ENCODE measurements at places on chromosomes 4 and X. TPM values are rescaled to one million over a fixed set of nuclear protein-coding genes. Genes with fewer than 3 reads are reported as not detected.

DNA sequence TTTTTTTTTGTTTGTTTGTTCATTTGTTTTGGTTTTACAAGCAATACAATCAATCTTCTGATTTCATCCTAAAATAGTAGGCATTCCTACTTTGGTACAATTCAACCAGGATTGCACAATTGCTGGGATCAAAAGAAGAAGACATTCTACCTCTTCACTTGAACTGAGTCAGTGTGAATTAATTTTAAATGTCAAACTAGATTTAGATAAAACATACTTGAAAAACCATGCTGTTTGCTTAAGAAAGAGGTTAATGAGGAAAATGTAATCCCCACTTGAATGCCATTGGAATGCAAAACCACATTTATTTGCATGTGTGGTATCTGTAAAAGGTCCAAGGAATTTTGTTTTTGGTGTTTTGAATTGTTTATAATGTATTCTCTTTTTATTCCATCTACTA, 40.5 kb downstream of the HAND2 start:
- no peak for DNase-seq

- peak; percentile 59 for DNase-seq
These were observed 229.2 kb downstream of the PTTG2 start for GRCh38 chr4:38189445-38189844.

The PRR32 gene
- total RNA-seq: not detected

The PGRMC2 gene
- total RNA-seq: 55.5 TPM

- DNase-seq: no peak
These were observed 260.5 kb downstream of the MAPK10 start for GRCh38 chr4:86099348-86099747.

GRCh38 chrX:124401696-124402095, 55.3 kb downstream of the SH2D1A start:
- peak; percentile 19 for DNase-seq

GRCh38 chr4:109801099-109801789, 555 bp downstream of the CFI start:
- DNase-seq: no peak

Measured in Calu3 (cell line).